Hair follicular keratinocyte (primary cell): ENCODE measurements at places on chromosomes 7 and 10. TPM values are rescaled to one million over a fixed set of nuclear protein-coding genes. Genes with fewer than 3 reads are reported as not detected.

The ATOH7 gene
- 0.15 TPM in 1 of 2 replicates, not detected in the other for total RNA-seq

The GPR15LG gene
- total RNA-seq: 0.99 TPM in 1 of 2 replicates, not detected in the other

The MSMB gene
- total RNA-seq: not detected in 2 replicates

The AKR1C8 gene
- total RNA-seq: not detected in 2 replicates

The ZNF736 gene
- 3.2 and 3.7 TPM in 2 replicates for total RNA-seq

The LEP gene
- 0.04 and 0.23 TPM in 2 replicates for total RNA-seq

The PRSS1 gene
- total RNA-seq: not detected in 2 replicates

The RARRES2 gene
- not detected in 2 replicates for total RNA-seq

The MMP21 gene
- not detected in 2 replicates for total RNA-seq

The HOXA9 gene
- 6.8 and 7.0 TPM in 2 replicates for total RNA-seq

The IGFBP1 gene
- not detected in 2 replicates for total RNA-seq

The HHEX gene
- total RNA-seq: 0.19 TPM in 1 of 2 replicates, not detected in the other

The DKK1 gene
- 47.6 and 70.8 TPM in 2 replicates for total RNA-seq

The MUC3A gene
- not detected in 2 replicates for total RNA-seq

The FAS gene
- 24.7 and 25.5 TPM in 2 replicates for total RNA-seq

The C10orf88 gene
- total RNA-seq: 6.2 TPM in 2 replicates

The GJD4 gene
- not detected in 2 replicates for total RNA-seq

The CCM2 gene
- total RNA-seq: 66.1 and 81.7 TPM in 2 replicates

The PRPF18 gene
- 19.2 and 19.7 TPM in 2 replicates for total RNA-seq

The HEPACAM2 gene
- not detected in 2 replicates for total RNA-seq

The CCDC6 gene
- total RNA-seq: 25.4 and 30.2 TPM in 2 replicates

The CFAP43 gene
- total RNA-seq: 0.11 and 0.23 TPM in 2 replicates

The CLDN15 gene
- total RNA-seq: 1.9 and 2.8 TPM in 2 replicates

The IDI2 gene
- total RNA-seq: not detected in 2 replicates

The STAG3 gene
- 0.04 TPM in 1 of 2 replicates, not detected in the other for total RNA-seq

The FAM25G gene
- 15.6 and 21.2 TPM in 2 replicates for total RNA-seq

The ZNF316 gene
- 11.5 and 12.4 TPM in 2 replicates for total RNA-seq

The INA gene
- total RNA-seq: under 0.01 and 0.08 TPM in 2 replicates

The CYP2C19 gene
- not detected in 2 replicates for total RNA-seq

The CDC14C gene
- total RNA-seq: not detected in 2 replicates
